ENCODE measurements at places on chromosomes 4 and X. TPM values are rescaled to one million over a fixed set of nuclear protein-coding genes. Genes with fewer than 3 reads are reported as not detected.

PDCL2 gene
- total RNA-seq, result not detected

GAGE12E gene
- not detected for total RNA-seq

RTL9 gene
- not detected for total RNA-seq

ARHGAP24 gene
- total RNA-seq, result 1.5 TPM

DDX53 gene
- not detected for total RNA-seq

GRCh38 chrX:19057856-19058255 lies 64.4 kb downstream of the ADGRG2 start:
- DNase-seq, result no peak

GRCh38 chr4:25057299-25057698 lies 26.6 kb upstream of the LGI2 start:
- no peak for DNase-seq

GRCh38 chr4:31081366-31081765 lies 361.2 kb downstream of the PCDH7 start:
- DNase-seq, result no peak

- no peak for DNase-seq
Observed at GRCh38 chrX:106177106-106177981, 9.2 kb downstream of the PWWP3B start.

GRCh38 chrX:136045008-136045407 lies 59.8 kb downstream of the SLC9A6 start:
- DNase-seq, result no peak

DNA sequence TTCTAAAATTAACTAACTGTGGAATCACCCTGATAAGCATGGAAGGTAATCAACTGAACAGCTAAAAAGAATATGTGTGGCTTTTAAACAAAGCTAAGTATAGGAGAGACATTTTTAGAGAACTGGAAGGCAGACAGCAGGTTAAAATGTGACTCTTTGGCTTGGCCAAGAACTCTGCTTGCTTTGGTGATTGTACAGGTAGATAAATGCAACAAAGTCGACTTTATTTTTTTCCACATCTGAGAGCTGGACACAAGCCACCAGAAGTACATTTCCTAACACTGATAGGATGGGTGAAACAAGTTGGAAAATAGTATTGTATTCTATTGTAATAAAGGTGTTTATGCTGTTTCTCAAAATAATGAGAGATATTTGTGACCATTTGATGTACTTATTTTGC lies 84.1 kb downstream of the RBMX2 start:
- no peak for DNase-seq

DNA sequence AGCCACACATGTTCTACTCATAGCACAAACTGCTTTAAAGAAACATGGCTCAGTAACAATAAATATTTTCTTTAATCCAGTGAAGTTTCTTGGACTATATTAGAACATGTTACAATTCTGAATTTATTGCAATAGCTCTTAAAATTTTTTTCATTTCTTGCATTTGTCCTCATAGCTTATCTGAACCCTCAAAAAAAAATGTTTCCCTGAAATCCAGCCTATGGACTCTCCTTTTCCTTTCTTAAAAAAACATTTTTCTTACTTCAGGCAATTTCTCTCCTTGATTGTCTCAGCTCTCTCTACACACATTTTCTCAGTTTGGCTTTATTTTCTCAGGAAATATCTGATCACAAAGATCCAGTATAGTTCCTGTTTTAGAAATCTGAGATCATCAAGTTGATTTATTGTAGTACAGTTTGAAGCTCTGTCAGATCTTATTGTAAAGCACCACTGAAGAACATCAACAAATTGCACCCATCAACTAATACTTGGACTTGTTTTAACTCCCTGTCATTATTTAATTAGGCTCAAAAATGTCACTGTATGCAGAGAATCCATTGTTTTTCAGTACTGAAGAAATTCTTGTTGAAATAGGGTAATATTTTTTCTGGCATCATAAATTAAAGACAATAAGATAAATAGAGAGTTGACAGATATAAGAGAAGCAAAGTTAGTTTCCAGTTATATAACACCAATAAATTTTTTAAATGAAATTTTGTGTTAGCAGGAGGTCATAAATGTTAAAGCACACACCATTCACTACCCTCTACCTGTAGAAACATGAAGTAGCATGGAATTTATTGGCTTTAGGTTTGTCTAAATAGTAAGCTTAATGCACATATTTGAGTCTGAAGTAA lies 317.7 kb downstream of the ARHGAP24 start:
- DNase-seq, result no peak

DNA sequence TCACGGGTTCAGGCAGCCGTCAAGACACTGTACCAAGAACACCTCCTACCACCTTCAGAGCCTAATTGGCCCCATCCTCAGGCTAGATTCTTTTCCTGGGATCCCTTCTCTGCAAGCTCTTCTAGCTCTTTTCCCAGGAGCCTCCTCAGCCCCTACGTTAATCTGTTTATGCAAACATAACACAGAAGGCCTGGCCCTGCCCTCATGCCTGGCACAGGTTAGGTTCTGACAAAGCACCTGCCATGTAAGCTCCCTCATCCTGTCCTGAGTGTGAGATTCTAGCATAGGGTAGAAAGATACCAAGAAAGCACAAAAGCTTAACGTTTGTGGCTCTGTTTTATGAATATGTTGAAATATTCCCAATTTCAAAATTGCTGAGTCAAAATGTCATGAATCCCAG lies 93.6 kb downstream of the IRF2 start:
- DNase-seq, result no peak

- DNase-seq, result no peak
Observed at GRCh38 chrX:94961730-94962129, 1287.7 kb downstream of the FAM133A start.

DNA sequence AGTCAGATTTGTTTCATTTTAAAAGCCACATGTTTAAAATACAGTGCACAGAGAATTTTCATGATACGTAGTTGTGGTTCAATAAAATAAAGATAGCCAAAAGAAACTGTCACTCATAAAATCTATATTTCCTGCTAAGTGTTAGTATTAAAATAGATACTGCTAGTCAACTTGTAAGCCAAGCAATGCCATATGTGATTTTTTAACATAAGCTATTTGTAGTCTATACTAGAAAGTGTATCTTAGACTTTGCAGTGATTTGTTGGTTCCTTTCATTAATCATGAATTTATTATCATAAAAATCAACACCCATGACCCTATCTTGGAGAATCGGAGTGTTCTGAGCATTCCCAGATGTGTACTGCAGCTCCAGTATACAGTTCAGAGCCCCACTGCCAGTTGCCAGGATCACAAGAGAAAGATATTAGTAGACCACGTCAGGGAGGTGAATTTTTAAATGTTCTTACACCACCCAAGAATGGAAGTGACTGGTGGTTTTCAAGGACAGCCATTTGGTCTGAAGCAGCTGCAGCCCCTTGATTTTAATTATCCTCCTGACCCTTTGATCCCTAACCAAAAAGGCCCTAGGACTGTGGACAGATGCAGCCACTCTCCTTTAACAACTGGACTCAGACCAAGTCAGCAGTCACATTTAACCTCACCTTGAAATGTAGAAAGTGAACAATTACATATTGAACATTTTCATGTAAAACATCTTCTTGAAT lies 163.1 kb downstream of the PALLD start:
- DNase-seq, result no peak

DNA sequence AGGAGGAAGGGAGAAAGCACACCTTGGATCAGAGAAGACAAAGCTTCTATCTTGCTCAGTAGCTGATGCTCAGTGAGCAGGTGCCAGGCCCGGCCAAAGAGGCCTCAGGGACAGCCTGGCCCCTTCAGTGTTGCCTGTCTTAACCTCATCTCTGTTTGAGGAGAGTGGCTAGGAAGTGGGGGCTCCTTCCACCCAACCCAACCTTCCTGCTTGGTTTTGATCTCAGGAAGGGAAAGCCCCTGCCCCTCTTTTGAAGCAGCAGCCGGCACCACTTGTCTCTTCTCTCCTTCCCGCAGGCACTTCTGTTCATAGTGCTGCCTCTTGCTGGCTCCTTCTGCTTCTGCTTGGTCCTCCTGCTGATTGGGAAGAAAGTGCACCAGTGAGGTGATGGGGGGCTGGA lies 2.4 kb upstream of the AFF2 start:
- DNase-seq, result no peak

GRCh38 chrX:83326539-83326938 lies 181.6 kb upstream of the POU3F4 start:
- no peak for DNase-seq

DNA sequence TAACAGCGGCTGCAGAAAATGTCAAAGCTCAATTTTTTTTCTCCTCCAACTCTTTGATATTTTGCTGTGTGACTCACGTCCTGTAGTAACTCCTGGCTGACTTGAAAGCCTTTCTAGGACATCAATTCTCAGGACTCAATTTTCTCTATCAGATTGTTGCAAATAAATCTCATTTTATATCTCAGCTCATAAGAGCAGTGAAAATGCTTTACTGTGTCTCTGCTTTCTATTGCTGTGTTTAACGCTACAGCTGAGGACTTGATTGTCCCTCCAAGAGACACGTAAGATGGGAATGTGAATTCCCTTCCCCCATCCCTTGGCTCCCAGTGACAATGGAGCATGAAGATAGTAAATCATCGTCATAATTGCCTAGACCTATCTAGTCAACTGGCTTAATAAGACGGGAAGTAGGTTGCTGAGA lies 20.5 kb upstream of the CBR4 start:
- DNase-seq, result no peak

DNA sequence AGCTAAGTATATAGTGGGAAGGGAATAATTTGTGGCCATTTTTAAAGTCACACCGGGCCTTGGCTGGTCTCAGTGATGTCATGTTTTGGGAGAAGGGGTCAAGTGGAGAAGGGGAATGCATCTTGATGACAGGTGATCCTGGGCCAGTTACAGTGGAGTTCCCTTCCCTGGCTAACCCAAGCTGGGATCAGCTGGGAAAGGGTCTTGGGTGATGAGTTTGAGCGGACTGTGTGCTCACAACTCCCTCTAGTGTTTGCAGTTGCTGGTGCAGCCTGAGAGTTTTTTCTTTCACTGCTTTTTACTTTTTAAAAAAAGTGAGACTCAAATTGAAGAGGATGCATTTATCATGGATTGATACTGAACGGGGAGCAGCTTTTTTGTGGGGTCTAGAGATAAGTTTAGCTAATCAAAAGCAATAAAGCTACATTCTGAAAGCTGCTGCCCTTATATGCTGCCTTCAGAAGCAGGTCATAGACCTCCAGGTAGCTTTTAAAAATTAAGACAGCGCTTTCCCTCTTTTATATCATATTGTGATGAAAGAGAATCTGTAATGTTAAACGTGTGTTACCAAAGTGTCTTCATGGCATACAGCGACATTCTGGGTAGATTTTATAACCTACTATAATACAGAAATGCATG lies 164.7 kb downstream of the DCLK2 start:
- DNase-seq, result no peak

GRCh38 chr4:39621582-39621981 lies 17.1 kb downstream of the SMIM14 start:
- DNase-seq, result no peak

- peak; percentile 29 for DNase-seq
Observed at GRCh38 chr4:113899271-113900070, 80.0 kb downstream of the ARSJ start.

DNA sequence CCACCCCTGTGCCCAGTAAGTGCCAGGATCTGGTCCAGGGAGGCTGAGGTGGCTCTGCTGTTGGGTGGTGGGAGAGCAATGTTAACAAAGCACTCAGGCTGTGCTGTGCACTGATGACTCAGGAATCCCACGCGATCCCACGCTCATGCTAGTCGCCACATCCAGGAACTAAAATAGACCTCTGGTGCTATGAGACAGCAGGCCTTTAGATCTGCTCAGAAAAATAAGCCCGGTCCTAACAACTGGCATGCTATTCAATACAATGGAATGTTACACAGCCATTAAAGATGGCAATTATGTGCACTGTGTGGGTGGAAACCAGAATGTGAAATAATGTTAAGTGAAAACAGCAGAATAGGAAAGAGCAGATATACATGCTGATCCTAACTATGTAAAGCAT lies 26.0 kb downstream of the ARL13A start:
- DNase-seq, result no peak

Data from activated T-cell treated with anti-CD3 and anti-CD28 coated beads, Interleukin-2, amount 50 U/mL, for 4 hours (primary cell).